HEK293T (cell line): ENCODE measurements at places on chromosomes 1 and 21.

DNA sequence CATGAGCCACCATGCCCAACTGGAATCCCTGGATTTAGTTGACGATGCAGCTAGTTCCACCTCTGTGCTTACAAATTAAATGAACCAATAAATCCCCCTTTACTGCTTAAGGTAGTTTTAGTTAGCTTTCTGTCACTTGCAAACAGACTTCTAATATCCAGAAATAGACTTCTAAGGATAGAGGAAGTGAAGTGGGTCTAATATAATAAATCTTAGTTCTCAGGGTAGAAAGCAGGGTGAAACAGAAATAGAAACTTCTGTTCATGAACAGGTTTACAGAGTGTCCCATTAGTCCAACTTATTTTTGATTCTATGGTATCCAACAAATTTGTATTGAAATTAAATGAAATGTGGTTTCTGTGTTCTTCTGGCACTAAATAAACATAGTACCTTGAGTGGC, 20.1 kb downstream of the BCAS2 start:
- DNase-seq, result no peak

DNA sequence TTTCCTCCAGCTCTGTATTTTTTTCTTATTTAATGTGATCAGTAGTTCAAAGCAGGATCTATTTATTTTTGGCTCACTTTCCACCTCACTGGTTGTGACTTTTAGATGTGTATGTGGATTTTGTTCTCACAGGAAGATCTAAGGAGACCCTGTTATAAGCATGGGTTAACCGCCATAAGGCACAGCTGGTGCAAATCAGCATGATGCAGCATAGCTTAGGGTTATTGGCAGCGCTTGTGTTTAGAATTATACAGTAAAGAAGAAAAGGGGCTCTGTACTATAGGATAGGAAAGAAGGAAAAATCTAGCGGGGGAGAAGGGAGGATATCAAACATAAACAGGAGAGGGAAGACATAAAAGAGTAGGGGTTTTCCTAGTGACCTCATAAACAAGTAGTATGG, 26.9 kb upstream of the RGL1 start:
- DNase-seq, result no peak

DNA sequence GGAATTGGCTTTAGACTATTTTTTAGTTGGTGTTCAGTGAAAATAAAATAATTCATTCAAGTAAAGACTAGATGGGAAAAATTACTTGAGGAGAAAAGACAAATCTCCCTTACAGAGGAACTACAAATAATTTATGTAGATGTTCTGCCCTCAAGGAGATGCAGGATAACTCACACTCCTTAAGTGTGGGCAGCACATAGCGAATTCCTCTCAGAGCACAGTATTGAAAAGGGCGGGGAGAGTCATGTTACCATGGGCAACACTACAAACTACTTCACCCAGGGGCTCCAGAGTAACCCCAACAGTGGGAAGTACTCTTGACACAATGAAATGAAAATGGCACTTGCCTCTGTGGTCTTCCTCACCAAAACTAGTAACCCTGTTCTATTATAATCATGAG, 20.6 kb upstream of the LAMC2 start:
- DNase-seq, result no peak

- DNase-seq, result peak; percentile 74
These were observed 28.1 kb downstream of the PADI4 start for GRCh38 chr1:17335821-17336710.

- no peak for DNase-seq
These were observed 42.3 kb downstream of the HMGB4 start for GRCh38 chr1:33906156-33906555.

DNA sequence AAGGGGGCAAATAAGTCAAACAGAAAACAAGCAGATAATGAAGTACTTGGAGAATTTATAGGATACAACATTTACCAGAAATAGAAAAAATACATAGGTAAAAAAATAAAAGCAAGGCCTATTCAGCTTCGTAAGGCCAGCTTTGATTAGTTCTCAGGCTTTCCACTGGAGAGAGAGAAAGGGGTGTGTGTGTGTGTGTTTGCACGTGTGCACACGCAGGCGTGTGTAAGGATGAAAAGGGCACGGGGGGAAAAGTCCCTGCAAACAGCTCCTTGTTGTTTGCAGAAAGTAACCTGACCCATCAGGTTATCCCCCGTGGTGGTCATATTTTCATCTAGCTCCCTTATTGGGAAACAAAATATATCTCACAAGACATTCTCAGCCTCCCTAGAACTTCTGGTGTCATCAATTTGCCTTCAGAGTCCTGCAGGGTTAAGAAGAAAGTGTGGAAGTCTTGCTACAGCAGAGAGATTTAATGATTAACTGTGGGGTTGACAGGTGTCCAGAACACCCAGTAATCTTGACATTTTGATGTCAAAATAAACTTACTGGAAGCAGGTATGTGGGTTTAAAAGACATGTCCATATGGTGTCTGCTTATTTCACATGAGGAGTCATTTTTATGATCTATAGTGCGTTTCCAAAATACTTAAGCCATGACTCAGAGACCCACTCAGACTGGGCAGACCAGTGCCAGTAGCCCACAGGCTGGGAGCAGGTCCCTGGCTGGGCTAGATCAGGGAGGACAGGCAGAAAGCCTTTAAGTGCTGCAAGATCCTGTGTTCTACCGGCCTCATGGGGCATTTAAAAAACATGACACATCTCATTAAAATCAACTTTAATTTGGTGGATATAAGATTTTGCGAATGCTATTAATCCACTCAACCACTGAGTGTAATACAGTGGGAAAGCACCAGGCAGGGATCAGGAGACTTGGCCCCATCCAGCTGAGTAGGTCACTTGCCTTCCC, 487.6 kb upstream of the CAMK1G start:
- no peak for DNase-seq

- no peak for DNase-seq
These were observed 135.6 kb upstream of the SYT6 start for GRCh38 chr1:114289306-114289705.

GRCh38 chr21:35394049-35394448, 344.9 kb upstream of the RUNX1 start:
- DNase-seq, result no peak

DNA sequence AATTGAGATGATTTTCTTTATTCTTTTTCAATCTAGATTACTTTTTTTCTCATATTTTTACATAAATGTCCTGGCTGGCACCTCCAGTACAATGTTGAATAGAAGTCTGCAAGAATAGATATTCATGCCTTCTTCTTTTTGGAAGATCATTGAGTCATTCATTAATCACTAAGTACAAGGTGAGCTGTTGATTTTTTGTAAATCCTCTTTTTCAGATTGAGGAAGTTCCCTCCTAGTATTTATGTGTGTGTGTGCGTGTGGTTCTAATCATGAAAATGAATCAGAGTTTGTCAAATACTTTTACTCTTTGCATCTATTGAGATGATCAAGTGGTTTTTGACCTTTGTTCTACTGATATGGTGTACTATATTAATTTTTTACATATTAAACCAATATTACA, 859.3 kb downstream of the KCNT2 start:
- no peak for DNase-seq

DNA sequence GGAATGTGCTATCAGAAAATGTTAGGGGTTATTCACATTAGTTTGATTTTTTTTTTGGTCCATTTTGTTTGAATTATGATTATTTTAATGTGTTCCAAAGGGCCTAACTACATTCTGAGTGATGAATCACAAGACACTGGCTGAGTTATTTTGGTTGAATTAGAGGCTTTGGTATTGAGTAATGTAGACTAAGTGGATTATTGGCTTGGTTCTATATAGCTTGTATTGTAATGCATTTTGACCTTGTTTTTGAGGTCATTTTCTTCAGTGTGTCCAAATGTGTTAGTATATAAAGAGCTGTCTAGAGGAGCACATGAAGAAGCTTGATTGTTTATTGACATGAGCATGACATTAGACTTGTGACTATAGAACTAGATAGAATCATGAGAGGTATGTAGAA, 3.4 kb downstream of the ZNF326 start:
- DNase-seq, result no peak

- no peak for DNase-seq
These were observed 12.1 kb upstream of the FAM131C start for GRCh38 chr1:16085522-16085921.

- no peak for DNase-seq
These were observed 68.4 kb upstream of the ATP5PO start for GRCh38 chr21:33984021-33984481.

DNA sequence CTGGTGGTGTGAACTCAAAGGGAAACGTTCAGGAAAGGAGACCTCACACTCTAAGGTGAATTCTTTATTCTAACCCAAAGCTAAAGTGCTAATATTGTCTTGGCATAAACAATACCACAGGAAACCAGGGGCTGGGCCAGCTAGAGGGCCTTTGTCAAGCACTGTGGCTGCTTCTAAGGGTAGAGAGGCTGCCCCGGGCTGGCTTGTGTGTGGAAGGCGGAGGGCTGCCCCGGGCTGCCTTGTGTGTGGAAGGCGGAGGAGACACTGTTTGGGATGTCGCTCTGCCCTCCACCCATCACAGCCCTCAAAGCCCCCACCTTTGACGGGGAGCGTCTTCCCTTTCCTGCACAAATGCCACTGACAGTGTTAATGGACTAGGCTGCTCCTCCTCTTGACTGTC, 216.8 kb downstream of the TOMM20 start:
- DNase-seq, result no peak

DNA sequence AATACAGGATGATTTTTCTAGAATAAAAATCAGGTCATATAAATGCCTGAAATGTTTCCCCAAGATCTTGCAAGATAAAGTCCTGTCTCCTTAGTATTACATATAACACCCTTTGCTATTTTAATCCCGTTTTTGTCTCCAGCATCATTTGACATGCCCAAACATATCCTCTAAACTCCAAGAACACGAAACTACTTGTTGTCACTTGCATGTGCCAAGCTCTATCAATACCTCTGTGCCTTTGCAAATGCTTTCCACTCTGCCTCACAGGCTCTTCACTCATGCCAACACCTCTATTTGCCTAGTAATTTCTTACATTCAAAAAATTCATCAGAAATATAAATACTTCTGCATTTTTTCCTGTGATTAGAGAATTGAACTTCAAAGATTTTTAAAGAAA, 37.9 kb downstream of the LRRIQ3 start:
- DNase-seq, result no peak

GRCh38 chr1:180215856-180216625, 14.0 kb upstream of the LHX4 start:
- no peak for DNase-seq

DNA sequence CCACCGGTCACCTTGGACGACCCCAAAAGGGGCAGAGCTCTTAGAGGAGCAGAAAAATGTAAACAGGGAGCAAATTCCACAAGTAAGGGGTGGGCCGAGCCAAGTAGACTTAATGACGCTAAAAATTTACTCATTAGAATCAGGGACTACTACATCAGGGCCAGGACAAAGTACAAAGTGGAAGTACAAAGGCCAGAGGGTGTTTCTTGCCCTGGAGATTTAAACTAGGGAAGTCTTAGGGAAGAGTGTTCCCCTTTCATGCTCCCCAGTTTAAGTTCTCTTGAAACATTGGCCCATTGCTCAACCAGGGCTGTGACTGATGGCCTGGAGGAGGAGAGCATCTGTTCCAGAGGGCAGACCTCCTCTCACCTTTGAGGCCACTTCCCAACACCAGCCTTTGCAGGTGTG, 48.6 kb downstream of the BACH1 start:
- DNase-seq, result no peak

- no peak for DNase-seq
These were observed 18.7 kb upstream of the KCNN3 start for GRCh38 chr1:154888757-154889156.

DNA sequence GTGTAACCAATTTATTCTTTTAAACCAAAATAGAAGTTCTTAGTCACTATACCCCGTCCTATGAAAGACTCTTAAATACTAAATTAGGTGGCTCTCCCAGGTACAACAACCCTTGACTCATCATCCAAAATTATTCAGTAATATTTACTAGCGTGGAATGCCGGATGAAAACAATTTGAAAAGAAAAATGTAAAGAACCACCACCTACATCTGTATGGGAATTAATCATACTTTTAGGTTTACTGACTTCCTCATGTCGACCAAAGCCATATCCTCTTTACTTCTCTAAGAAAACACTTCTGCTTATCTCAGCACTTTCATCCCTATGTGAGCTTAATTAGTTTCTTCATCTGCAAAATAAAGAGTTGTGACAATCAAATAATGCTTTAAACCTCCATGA, 139.6 kb downstream of the AKT3 start:
- DNase-seq, result no peak

DNA sequence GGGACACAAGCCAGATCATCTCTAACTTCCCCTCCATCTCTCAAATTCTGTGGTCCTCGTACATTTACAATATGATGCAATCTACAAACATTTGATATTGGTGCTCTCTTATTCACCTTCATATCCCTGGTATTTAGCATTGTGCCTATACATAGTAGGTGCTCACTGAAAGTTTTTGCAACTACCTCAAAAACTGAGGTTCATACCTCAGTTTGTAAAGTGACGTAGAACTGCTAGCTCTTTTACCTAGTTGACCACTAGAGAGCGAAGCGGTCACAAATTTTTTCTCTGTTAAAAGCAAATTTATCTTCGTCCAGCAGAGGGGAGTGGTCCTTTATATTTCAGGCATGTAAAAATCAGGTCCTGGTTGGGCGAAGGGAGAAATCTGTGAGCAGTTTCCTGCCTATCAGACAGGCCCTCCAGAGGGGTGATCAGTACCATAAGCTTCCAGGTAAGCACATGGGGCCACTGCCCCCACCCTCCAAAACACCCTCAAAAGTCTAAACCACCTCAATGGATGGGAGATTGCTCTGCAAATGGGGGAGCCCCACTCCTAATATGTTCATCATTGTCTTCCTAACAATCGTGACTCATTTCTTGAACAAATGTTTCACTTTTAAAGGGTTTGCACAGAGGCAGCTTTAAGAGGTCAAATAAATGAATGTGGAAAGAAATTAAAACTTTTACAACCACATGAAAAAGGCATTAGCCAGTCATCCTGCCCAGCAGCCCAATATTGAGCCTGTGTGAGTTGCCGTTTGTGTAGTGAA, 10.6 kb upstream of the HLCS start:
- peak; percentile 73 for DNase-seq

GRCh38 chr1:242546849-242547729, 22.6 kb upstream of the PLD5 start:
- no peak for DNase-seq

- no peak for DNase-seq
These were observed 2.9 kb upstream of the PLCH2 start for GRCh38 chr1:2473198-2473597.

DNA sequence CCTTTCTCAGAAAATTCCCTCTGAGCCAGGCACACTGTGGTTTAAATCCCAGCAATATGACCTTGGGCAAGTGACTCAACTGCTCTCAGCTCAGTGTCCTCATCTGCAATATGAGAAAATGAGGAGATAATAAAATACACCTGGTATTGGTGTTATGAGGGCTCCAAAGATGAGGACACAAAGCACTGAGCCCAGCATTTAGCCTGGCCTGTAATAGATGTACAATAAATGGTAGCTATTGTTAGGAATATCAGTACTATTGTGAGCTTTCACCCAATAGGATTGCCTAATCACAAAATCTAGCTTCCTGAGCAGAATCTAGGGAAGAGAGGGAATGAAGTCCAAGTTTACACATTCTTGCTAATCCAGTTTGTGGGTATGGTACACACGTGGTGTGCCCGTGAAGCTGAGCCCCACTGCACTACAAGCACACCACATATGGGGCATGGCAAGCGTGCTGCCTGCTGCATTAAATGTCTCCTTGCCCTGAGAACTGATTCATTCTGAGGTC, 24.3 kb upstream of the SLC30A1 start:
- no peak for DNase-seq

- no peak for DNase-seq
These were observed 43.0 kb upstream of the TRABD2B start for GRCh38 chr1:48040154-48040553.

GRCh38 chr21:39601187-39601928, 11.4 kb upstream of the B3GALT5 start:
- no peak for DNase-seq
